ENCODE measurements at places on chromosomes 5 and 9.

GRCh38 chr9:5884191-5884590 is 6.5 kb upstream of the MLANA start:
- no peak for DNase-seq

GRCh38 chr5:50666261-50667022 is at the start of gene PARP8:
Gene PARP8, plus strand, starts transcription at chr5:50666637. Its CDS starts 459 bp downstream, at chr5:50667096.
- DNase-seq: peak; percentile 24

DNA sequence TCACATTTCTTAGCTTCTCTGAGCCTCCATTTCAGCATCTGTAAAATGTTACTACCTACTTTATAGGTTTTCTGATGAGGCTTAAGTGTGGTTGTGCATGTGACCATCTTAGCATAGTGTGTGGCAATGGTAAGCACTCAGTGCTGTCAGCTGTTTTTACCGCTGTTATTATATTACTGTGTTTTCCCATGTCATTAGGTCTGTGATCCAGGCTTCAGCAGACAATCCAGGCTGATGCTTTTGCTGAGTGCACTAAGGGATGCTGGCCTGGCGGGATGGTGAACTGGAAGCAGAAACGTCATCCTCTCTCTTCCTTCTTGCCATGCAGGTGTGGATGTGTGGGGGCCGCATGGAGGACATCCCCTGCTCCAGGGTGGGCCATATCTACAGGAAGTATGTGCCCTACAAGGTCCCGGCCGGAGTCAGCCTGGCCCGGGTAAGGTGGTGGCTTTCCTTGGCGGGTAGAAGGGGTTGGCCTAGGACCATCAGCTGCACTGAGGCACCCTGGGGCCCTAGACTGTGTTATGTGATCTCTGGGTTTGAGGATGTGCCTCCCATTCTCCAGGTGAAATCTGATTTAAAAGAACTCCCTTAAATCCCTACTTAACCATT is 41.9 kb upstream of the SAP30L start:
- no peak for DNase-seq

- DNase-seq: peak; percentile 40
These were observed 52.5 kb downstream of the RPS23 start for GRCh38 chr5:82225525-82226172.

- no peak for DNase-seq
These were observed 432.4 kb downstream of the ACTL7B start for GRCh38 chr9:108423433-108423832.

GRCh38 chr9:137679695-137680305 is 61.0 kb downstream of the EHMT1 start:
- no peak for DNase-seq

DNA sequence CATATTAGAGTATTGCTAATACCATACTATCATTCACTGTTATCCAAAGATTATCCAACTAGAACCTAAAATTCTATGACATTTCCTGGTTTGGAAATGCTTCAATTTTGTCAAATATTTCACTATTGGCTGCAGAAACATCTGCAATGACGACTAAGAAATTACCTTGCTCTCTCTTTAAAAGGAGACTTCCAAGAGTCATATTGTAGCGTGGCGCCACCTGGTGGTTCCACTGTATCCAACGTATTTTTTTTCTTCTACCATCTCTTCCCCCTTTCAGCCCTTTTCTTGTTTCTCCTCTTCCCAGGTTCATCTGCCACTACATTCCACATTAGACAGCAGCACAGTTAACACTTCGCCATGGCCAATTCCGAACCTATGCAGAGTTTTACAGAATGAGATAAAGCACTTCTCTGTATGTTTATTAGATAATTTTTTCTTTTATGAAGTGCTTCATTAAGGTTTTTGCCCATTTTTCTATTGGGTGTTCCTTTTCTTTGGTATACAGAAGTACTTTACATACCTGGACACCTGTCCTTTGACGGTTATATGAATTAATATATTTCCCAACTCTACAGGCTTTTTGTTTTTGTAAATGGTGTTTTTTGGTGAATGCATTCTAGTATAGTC is 153.5 kb downstream of the CDC42SE2 start:
- peak; percentile 80 for DNase-seq

DNA sequence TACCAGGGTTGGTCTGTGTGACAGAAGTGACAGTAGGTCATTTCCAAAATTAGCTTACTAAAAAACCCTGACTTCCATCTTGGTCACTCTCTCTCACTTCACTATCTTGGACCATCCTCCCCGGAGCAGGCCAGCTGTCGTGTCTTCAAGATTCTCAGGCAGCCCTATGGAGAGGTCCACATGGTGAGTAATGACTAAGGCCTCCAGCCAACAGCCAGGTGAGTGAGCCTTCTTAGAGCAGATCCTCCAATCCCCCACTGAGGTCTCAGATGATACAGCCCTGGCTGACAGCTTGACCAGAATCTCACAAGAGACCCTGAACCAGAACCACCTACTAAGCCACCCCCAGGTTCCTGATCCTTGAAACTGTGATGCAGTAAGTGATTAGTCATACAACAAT is 92.0 kb downstream of the DCP2 start:
- no peak for DNase-seq

DNA sequence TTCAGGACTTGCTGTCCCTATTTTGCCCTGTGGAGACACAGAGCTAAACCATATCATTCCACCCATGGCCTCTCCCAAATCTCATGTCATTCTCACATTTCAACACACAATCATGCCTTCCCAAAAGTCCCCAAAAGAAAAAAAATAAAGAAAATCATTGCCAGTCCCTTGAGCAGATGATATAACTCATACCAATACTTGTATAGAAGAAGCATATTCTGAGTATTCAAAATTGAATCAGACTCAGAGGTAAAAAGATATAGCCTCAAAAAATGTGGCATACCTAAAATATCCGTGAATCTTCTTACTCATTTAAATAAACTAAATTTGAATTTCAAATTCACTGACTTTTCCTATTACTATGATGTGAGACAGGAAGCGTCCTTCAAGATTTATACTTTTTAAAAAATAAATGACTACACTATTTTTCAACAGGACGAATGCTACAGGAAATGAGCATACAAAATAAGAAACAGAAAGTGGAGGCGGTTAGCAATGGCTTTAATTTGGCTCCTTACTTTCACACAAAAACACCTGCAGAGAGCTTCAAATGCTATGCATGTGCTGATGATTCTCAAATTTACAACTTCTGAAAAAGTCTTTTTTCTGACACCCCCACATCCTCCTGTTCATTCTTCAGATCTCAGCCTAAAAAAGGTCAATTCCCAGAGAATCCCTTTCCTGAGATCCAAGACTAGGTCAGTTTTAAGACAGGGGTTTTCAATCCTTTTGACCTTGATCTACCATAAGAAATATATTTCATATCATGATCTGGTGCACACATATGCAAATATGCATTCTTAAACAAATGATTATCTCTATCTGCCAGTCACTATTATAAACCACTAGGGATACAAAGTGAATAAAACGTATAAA is 39.6 kb upstream of the DMXL1 start:
- DNase-seq: no peak

GRCh38 chr9:85115473-85115872 is 445.9 kb downstream of the NTRK2 start:
- DNase-seq: no peak

DNA sequence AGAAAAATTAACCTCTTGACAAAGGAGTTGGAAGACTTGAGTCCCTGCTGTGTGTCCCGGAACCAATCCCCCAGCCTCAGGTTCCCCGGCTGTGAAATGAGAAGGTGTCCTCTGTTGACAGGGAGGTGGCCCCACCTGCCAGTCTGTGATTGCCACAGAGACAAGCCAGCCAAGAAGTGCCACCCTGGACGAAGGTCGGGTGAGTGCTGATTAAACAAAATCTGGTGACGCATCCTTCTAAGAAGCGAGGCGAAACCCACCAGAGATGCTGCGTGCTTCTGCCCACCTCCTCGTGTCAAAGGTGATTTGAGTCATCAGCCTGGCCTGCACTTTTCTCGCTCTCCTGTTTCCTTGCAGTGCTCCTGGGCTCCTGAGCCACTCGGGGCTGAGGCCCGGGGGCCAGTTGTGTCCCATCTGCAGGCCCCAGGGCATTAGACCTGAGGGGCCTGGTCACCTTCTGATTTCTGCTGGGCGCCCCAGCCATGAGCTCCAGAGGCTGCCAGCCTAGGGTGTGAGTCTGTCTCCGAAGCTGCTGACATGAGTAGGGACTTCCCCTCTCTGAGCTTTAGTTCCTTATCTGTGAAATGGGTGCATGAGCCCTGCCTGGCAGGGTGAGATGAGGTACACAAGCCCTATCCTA is 28.7 kb downstream of the NEK6 start:
- DNase-seq: no peak

DNA sequence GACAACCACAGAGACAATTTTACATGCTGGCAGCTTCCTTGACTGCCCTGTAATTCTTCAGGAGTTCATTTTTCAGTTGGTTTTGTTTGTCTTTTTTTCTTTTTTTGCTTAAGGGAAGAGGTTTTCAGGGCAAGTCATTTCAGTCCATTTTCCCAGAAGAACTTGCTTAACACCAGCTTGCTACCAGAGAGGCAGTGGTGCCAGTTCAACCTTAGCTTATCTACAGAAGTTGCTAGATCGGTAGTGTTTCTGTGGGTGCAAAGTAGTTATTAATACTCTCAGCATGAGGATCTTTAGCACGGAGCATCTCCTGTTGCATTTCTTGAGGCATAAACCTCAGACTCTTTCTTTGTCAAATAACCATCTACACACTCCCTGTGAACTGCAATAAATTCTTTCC is 1.1 kb downstream of the SPEF2 start:
- DNase-seq: no peak

GRCh38 chr5:20694121-20694520 is 706.1 kb upstream of the CDH18 start:
- DNase-seq: no peak

DNA sequence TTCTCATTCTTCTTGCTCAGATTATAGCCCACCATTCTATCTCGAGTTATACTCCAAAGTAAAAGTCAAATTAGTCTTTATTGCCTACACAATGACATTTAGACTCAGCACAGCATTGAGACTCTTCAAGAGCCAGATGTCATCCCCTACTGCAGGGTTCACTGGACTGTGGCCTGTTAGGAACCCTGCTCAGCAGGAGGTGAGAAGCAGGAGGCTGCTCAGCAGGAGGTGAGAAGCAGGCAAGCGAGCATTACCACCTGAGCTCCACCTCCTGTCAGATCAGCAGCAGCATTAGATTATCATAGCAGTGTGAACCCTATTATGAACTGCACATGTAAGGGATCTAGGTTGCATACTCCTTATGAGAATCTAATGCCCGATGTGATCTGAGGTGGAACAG is 12.7 kb upstream of the LIFR start:
- no peak for DNase-seq

DNA sequence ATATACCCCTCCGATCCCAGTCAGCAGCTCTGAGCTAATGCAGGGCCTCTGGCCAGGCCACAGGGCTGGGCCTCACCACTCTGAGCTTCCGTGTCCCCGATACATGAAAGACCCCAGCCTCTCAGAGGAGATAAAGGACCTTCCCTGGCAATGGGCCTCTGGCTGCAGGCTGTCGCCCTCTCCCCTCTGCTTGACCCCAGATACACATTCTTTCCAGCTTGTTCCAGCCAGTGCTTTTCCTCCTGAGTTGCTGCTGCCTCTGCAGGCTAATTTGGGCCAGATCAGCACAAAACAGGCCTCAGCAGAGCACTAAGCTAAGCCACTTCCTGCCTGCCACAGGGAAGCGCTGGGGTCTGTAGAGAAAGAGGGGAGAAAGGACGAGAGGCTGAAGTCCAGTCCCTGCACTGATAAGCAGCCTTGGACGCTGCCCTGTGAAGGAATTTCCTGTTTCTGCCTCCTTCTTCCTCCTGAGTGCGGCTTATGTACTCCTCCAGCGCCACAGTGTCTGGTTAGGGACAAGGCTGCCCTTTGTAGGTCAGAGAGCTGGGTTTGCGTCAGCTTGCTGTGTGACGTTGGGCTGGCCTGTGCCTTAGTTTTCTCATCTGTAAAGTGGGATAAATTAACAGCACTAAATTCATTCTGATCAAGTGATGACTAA is 73.0 kb upstream of the IL17B start:
- DNase-seq: no peak

GRCh38 chr5:59716029-59716428 is 177.5 kb downstream of the PDE4D start:
- DNase-seq: no peak

DNA sequence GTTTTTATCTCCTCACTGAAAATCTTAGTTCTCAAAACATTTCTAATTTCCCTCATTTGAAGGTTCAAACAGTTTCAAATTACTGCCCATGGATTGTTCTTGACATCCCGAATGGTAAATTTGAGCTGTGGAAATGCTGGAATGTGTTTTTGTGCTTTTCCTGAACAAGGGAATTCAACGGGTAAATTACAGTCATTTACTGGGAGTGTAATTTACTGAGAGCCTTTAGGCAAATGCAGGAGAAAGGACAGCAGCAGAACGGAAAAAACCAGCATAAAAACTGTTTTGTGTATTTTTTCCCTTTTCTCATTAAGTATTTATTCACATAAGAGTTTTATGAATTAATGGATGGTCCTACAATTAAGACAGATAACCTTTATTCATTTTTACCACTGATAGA is 139.2 kb downstream of the PBX3 start:
- no peak for DNase-seq

DNA sequence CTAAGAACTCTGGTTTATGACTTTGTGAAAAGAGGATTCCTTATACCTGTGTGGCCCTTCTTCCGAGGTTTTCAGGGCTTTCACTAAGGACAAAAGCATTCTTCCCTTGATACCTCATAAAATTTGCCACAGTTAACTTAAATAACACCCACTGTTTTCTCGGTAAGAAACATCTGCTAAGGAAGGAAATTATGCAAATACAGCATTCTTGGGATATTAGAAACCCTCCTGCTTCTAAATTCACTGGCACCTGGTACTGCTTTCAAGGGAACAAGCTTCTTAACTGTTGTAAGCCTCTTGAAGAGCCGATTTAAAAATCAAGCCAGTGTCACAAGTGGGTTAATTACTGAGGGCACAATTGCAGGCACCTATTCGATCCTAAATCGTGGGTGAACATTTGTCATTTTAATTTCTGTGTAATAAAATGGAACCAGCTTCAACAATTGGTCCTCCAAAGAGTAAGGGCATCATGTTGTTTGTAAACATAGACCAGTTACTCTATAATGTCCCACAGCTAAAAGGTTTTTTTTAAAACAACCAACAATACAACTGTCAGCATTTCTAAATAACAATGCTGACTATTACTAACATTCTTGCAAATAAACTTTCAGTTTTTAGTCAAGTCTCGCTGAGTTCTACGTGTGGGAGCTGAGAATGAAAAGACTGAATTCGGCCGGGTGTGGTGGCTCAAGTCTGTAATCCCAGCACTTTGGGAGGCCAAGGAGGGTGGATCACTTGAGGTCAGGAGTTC is 26.6 kb downstream of the AK3 start:
- no peak for DNase-seq

DNA sequence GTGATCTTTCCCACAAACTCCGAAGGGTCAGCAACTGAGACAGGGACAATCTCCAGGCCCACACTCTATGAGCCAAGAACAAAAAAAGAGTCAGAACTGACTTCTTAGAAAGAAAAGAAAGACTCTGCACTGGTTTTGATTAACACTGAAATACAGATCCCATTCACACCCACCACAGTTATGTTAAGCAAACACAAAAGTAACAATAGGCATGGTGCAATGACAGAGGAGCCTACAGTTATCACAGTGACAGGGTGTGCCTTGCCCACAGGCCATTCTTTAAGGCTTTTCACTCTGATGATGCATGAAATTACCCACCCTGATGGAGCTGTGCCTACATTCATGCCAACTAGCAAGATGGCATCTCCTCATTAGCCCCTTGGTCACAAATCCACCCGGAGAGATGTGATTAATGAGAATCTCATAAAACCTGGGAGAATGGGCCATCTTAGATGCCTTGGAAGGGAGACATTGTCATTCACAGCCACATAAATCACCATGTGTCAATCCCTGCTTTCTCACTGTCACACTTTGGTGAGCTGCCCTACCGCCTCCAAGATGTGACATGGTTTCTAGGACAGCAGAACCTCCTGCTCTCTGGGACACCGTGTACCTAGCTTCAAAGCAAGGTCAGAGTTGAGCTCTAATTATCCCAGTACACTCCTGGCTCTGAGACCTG is 27.6 kb upstream of the FSTL4 start:
- no peak for DNase-seq

Data from T follicular helper cell (primary cell).